ENCODE measurements at places on chromosomes 1 and 21.
A peak's percentile ranks its signal among the peaks of the same experiment; 100 is the strongest.

DNA sequence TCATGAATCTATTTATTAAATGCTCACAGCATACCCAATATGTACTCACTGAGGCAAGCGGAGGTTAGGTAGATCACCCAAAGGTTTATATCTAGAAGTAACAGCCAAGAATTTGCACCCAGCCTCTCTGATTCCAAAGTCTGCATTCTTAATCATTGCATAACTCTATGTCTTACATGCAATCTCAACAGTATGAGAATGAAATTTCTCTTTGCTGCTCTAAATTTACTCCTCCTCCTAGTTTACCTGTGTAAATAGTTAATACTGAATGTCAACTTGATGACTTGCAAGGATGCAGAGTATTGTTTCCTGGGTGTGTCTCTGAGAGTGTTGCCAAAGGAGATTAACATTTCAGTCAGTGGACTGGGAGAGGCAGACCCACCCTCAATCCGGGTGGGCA, 840.6 kb downstream of the BRINP3 start:
- DNase-seq = no peak

GRCh38 chr1:41345434-41346075, 15.7 kb upstream of the FOXO6 start:
- no peak for DNase-seq

DNA sequence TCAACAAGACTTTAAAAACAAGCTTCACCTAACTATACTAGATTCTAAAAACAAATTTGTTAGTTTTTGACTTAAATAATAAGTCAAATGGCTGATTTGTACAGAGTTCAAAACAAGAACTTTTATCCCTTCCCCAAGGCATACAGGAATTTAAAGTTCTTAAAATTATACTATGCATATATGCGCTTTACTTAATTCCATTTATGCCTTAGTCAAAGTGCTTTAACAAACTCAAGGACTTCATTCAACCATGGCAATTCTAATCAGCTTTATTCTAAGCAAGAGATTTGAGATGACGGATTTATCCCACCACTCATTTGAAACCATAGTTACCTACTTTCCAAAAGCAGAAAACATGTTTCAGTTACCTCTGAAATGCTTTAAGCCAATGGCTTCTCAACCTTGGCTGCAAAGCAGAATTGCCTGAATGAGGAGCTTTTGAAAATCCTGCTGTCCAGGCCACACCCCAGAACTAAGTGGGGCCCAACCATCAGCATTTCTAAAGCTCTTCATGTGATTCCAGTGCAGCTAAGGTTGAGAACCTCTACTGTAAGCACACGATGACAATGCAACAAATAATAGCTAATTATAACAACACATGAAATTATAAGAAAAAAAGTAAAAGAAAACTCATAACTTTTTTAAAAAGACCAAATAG, 44.6 kb downstream of the TTLL7 start:
- DNase-seq = no peak

DNA sequence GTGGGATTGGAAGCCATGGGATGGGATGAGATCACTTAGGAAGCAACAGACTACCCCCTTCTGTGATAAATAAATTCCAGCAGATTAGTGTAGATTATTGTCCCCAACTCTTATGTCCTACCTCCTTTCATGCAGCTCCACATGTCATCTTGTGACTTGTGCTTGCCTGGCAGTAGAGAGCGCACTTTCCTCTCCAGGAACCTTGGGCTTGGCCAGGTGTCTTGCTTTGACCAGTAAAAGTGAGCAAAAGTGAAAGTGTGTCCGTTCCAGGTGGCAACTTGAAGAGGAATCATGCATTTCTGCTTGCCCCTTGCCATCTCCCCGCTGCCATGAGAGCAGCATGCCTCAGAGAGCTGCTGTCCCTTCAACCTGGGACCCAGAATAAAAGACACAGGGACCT, 122.9 kb upstream of the ERG start:
- no peak for DNase-seq

GRCh38 chr1:6727535-6727934, 25.9 kb upstream of the DNAJC11 start:
- peak; percentile 69 for DNase-seq

DNA sequence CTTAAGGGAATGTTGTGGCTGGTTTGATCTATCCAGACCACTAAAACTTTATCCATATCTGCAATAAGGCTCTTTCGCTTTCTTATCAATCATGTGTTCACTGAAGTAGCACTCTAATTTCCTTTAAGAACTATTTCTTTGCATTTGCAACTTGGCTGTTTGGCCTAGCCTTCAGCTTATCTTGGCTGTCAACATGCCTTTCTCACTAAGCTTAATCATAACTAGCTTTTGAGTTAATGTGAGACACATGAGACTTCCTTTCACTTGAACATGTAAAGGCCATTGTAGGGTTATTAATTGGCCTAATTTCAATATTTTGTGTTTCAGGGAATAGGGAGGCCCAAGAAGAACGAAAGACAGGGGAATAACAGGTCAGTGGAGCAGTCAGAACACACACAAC, 124.7 kb downstream of the TNFSF18 start:
- DNase-seq = no peak

DNA sequence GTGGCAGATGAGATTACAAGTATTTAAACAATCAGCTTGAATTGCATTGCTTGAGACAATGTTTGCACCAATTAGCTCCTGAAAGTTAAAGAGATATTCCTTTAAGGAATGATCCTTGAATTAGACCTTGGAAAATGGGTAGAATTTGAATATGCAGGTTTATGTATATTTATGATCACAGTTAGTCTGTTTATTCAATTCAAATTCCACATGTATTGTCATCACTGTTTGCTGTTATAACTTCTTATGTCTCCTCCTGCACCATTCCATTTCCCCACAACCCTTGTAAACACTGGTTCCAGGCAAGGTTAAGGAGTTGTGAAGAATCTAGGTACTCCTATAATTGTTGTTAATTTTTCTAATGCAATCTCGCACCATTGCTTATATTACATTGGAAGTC, 518.2 kb upstream of the PBX1 start:
- DNase-seq = no peak

- no peak for DNase-seq
These were observed 279.8 kb downstream of the AMY1C start for GRCh38 chr1:104029456-104029970.

DNA sequence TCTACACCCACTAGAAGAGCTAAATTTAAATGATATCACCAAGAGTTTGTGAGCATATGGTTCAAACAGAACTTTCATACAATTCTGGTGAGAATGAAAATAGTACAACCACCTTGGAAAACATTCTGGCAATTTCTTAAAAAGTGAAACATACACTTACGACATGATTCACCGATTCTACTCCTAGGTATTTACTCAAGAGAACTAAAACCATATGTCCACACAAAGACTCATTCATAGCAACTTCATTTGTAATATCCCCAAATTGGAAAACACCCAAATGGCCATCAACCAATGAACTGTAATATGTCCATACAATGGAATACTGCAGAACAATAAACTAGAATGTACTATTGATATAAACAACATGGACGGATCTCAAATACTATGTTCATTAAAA, 51.2 kb upstream of the ADAM30 start:
- peak; percentile 45 for DNase-seq

GRCh38 chr1:23980728-23981070, 572 bp upstream of the SRSF10 start:
- DNase-seq = peak; percentile 80

DNA sequence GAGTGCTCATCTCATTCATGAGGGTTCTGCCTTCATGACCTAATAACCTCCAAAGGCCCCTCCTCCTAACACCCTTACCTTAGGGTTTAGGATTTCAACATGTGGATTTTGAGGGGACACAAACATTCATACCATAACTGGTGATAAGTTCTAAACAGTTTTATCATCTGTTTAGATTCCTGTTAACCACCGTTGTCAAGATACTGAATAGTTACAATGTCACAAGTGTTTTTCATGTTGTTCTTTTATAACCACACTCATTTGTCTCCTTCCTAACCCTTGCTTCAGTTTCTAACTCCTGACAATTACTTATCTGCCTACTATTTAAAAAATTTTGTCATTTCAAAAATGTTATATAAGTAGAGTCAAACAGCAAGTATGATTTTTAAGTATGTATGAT, 86.0 kb downstream of the NCAM2 start:
- DNase-seq = peak; percentile 55

GRCh38 chr1:217431395-217431794, 199.5 kb downstream of the GPATCH2 start:
- no peak for DNase-seq

- DNase-seq = no peak
These were observed 14.3 kb downstream of the XPR1 start for GRCh38 chr1:180646093-180646492.

GRCh38 chr21:45622416-45623097, 21.0 kb upstream of the PCBP3 start:
- DNase-seq = no peak

GRCh38 chr1:25889470-25889869, 14.0 kb upstream of the PAQR7 start:
- no peak for DNase-seq

- DNase-seq = no peak
These were observed 53.2 kb upstream of the LRRC8D start for GRCh38 chr1:89767618-89768017.

DNA sequence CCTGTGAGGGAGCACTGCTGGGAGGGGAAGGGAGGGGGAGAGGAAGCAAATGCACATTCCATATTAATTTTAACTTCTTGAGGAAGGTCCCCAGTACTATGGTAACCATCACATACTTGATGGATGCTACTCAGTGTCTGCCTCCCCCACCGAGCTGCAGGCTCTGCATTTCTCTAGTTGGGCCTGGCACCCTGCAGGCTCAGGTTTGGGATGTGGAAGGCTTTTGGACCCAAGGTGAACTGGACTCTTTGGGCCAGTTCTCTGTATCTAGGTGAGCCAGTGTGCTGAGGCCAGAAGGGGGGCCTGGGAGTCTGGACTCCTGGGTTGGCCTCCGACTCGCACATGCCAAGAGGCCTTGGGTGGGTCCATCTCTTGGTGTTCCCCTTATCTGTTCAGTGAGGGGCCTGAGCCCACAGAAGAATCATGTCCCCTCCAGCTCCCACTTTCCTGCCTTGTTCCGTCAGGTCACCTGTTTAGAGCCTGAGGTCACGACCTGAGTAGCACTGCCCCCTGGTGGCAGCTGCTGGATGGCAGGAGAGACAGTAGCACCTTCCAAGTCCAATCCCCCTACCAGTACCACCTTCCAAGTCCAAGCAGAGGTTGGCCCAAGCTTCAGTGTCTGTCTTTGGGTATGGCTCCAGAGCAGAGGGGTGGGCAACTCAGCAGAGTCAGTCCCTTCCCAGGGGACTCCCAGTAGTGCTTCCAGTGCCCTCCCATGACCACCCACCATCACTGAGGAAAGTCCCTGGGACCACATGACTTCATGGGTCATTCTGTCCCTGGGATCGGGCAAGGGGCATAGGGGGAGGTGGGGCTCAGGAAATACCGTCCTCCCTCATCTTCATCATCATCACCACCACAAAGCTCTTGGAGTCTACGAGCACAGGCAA, 241.8 kb downstream of the TRABD2B start:
- DNase-seq = no peak

GRCh38 chr1:91120936-91121335, 99.1 kb upstream of the ZNF644 start:
- DNase-seq = peak; percentile 38

GRCh38 chr1:176926330-176927086, 238.0 kb downstream of the ASTN1 start:
- DNase-seq = no peak

DNA sequence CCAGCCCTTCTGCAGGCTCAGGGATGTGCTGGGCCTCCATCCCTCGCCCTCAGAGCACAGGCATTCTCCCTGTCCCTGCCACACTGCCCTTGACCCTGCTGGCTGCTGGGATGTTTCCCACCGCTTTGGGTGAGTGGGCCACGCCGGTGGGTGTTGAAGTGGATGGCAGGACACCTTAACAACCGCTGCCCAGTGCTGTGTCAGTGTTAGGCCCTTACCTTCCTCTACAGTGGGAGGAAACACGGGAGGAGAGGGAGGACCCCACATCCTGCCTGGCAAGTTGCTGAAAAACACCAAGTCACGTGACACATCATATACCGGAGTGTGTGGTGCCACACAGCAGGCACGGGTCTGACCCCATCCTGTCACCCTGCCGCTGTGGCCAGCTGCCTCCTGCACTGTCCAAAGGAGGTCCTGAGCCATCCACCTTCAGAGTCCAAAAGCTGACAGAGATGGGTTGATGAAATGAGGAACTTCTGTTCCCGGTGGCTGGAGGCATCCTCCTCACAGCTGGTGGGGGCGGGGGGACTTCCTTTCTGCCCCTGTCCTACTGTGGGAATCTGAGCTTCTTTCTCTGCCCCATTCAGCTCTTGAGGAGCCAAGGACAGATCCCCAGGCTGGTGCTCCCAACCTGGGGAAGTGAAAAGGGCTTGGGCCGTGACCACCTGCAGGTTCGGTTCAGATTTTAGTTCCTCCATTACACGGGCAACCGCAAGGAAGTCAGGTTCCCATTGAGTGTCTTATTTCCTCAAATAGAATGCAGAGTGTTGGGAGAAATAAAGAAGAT, 3.2 kb upstream of the THEMIS2 start:
- no peak for DNase-seq

GRCh38 chr1:192529031-192529755, 46.4 kb upstream of the RGS1 start:
- DNase-seq = no peak

DNA sequence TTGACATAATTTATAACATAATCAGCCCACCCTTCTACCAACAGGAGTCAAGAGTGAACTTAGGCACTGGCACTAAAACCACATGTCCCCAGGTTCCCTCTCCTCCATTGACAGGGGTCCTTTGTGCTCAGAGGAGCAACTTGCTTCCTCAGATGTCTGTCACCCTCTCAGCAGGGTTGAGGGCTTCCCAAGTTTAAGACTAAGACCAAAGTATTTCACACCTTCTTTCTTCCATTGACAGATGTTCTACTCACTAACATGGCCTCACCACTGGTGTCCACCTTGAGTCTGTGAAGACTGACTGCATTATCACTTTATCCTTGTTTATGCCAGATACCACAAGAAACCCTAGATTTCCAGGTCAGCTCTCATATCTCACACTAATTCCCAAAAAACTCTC, 56.5 kb downstream of the CCDC18 start:
- no peak for DNase-seq
